NCI-H187 treated with DMSO at 0.1 percent for 48 hours (cell line): ENCODE measurements at places on chromosomes 3 and 15.

DNA sequence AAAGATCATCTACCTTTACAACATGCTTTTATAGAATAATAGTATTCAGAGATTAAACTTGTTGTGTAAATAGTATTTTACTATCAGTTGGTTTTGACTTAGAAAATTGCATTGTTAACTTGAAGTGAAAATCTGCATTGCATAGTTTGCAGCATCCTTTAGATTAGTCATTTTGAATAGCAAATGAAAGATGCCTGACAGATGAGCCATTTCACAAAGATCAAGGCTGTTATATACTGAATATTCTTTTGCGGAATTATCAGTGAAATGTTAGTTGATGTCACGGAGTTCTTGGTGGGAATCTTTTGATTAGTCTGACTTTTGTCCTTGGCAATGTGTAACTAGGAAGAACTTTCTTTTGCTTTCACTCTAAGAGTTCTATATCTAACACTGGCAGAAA lies 24.5 kb downstream of the RSRC1 start:
- no peak for DNase-seq

DNA sequence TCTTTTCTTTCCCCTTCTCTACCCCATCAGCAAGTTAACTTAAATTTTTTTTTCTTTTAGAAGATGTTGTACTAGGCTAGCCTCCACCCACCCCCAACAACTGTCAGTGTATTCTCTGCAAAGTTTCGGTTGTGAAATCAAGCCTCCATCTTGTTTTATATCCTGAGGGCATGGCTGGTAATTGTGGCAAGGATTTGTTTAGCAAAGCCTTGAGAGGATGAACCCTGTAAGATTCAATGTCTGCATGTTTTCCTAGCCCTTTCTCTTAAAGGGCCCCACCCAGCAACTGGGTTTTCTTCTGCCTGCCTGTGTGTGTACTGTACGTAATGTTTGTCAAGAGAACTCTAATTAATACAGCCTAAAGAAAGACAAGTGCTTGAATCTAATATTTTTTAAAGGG lies 475.3 kb downstream of the FHIT start:
- no peak for DNase-seq

GRCh38 chr3:10090179-10090578 lies 17.9 kb downstream of the FANCD2OS start:
- DNase-seq, result no peak

GRCh38 chr3:22691407-22691806 lies 511.7 kb upstream of the UBE2E2 start:
- no peak for DNase-seq

DNA sequence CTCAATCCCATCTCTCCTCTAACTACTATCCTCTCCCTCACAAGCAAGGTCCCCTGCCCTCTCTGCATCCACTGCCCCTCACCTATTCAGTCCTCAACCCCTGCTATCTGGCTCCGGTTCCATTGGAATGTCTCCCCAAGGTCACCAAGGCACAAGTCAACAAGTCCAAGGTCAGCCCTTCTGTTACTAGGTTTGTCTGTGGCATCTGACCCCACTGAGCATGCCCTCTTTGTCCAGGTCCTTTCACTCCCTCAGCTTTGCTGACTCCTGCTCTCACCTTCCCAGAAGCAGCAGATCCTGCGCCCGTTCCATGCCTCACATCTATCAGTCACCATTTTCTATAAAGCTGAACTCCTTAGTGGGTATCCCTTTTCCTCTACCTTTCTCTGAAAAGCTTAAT lies 8.3 kb upstream of the SEMA7A start:
- no peak for DNase-seq

- DNase-seq, result no peak
Measured at GRCh38 chr3:123390865-123391600, 57.9 kb downstream of the ADCY5 start.

GRCh38 chr3:134392336-134392983 lies 18.2 kb upstream of the AMOTL2 start:
- DNase-seq, result no peak

DNA sequence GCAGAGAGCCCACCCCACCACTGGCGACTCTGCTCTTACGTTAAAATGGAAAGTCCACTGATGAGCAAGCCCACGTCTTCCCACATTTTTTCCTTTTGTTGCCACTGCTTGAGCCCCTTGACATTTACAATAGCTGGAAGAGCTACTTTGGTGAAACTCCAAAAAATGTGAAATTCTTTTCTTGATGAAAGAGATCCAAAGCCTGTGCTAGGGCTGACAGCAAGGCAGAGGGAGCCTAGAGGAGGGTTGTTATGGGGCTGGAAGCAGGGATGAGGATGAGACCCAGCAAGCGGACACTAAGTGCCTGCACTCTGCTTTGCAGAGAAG lies 97.1 kb downstream of the CEMIP start:
- no peak for DNase-seq

DNA sequence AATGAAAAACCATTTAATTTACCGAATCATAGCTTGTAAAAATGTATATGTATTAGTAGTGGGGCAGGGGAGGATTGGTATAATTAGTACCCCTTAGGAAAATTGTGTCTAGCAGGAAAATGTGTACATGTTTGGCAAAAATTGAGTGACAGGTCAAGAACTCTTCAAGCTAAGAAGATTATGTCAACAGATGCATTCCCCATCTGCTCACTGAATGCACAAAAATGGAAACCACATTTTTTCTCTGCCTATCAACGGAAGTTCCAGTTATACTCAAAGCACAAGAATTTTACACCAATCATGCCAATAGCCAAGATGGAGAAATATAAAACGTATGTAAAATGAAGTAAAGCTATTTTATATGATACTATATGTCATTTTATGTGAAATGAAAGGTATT lies 377.8 kb downstream of the KCNH8 start:
- DNase-seq, result no peak

DNA sequence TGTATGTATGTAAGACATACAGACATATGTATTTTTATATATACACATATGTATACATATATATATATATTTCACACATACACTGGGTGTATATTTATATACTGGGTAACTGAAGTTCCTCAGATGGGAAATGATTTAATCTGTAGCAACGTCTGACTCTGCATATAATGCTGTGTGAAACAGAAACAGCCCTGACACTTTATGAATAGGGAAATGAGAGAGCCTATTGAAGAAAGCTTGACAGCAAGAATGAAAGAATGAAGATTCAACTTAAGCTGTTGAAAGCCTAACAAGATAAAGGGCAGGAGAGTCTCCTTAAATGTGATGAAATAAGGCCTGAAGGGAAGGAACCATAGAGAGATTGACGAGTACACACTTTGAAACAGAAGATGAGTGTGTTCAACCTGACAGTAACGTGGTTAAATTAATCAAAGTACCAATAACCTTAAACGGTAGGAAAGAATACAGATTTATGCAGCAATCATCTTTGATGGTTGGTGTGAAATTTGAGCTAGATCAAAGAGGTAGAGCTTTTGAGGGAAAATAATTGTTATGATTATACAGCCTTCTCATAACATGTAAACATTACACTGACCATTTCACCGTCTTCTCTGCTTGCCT lies 169.9 kb downstream of the MECOM start:
- no peak for DNase-seq

- DNase-seq, result no peak
Measured at GRCh38 chr3:72097053-72097452, 312.1 kb upstream of the PROK2 start.

DNA sequence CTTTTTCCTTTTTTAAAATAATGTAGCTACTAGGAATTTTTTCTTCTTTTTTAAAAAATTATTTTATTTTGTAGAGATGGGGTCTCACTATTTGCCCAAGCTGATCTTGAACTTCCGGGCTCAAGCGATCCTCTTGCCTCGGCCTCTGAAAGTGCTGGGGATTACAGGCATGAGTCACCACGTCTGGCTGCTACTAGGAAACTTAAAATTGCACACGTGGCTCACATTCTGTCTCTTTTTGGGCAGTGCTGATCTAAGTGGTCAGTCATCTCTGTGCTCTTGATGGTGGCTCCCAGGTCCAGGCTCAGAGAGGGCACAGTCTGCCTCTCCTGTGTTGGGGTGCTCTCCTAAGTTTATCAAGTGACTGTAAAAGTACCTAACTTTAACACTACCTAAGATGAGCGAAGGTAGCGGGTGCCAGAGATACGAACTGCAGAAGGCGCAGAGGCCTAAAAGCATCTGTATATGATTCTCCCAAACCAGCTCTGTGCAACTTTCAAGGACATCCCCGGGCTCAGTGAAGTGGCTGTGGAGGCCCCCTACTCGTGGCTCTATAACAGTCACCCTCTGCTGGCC lies 52.9 kb upstream of the SEC13 start:
- no peak for DNase-seq

DNA sequence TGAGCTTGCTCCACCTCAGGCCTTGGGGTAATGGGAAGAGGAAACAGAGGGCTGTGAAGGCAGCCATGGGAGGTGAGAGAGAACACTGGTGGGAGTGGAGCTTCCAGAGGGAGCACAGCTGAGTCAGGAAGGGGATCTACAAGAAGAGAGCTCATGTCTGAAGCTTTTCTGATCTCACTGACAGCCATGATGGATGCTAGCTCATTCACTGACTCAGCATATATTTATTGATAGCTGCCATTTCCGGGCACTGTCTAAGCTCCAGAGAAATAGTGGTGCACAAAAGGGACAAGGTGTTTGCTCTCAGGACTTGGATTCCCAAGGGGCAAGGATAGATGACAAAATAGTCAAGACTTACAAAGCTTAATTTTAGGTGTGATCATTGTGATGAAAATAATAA lies 218.8 kb downstream of the CLSTN2 start:
- no peak for DNase-seq
